ENCODE measurements at places on chromosomes 5 and 9. TPM values are rescaled to one million over a fixed set of nuclear protein-coding genes. Genes with fewer than 3 reads are reported as not detected.

The TAF9 gene
- 55.3 TPM for total RNA-seq

The UNC5A gene
- 0.70 TPM for total RNA-seq

The MLANA gene
- total RNA-seq: not detected

The GFI1B gene
- not detected for total RNA-seq

The CREBRF gene
- total RNA-seq: 5.2 TPM

All from neural crest cell (in vitro differentiated cells).